ENCODE measurements at places on chromosomes 16 and 17.

GRCh38 chr17:13503526-13503925 lies 98.2 kb downstream of the HS3ST3A1 start:
- DNase-seq, result no peak

DNA sequence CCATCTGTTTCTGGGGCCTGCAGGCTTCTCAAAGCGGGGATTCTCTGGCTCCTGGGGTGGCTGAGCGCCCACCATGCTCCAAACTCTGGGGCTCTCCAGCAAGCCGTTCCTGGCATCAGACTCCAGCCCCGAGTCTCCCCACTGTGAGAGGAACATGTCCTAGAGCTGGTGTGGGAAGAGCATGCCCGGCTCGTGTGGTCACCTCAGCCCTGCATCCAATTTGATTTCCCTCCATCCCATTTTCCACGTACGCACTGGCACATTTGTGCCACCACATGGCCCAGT lies 23.2 kb upstream of the KCNJ12 start:
- no peak for DNase-seq

DNA sequence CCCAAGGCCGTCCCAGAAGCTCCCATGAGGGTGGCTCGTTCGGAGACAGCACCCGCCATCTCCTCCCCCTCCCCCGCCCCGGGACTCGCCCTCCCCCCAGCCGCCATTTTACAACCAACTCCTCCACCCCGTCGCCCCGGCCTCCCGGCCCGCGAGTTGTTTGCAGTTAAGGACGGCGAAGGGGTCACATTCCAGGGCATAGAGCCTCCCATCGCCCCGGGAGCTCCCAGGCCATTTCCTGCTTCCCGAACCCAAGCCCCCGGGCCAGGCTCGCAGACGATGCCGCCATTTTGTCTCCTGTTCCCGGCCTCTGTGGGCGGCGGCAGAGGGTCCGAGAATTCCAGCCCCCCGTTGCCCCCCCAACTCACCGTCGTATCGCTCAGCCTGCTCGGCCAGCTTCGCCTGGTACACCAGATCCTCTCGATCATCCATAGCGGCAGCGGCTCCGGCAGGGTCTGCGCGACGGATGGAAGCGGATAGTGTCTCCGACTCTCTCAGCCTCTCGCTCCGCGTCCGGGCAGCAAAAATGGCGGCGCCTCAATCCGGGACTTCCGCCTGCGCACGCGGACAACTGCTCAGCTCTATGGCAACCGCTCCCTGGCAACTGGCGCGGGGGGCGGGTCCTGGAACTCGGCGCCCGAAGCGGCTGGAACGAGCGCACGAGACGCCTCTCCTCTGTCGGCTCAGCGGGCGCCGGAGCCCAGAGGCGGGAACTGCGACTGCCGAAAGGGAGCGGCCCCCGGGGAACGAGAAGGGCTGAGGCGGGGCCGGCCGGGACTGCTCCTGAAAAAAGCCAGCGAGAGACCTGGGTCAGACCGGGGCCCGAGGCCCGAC lies at the start of gene YWHAE:
TSS of gene YWHAE (minus strand) at position 544 of the 834 bp plus-strand sequence. CDS start at position 432, 112 bp downstream.
- peak; percentile 83 for DNase-seq

DNA sequence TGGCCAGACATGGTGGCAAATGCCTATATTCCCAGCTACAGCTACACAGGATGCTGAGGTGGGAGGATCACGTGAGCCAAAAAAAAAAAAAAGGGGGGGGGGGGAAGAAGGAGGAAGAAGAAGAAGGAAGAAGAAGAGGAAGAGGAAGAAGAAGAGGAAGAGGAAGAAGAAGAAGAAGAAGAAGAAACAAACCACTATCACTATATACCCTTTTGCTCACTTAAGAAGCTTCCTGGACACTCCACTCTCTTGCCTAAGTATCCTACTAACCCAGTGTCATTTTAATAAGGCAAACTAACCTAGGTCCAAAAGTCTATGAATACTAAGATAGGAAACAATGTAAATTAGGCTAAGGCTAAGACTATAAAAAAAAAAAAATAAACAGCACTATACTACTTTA lies 54.8 kb downstream of the GPATCH8 start:
- DNase-seq, result no peak

- no peak for DNase-seq
Measured at GRCh38 chr16:65600629-65601028, 478.8 kb upstream of the CDH11 start.

Measured in smooth muscle cell of the brain vasculature (primary cell).